ENCODE measurements at places on chromosomes 13 and 19. TPM values are rescaled to one million over a fixed set of nuclear protein-coding genes. Genes with fewer than 3 reads are reported as not detected.

Gene INSL3
- not detected for total RNA-seq

Gene NFIX
- 29.7 TPM for total RNA-seq

Gene SLC10A2
- total RNA-seq: not detected

Gene CPAMD8
- total RNA-seq: 0.23 TPM

Gene MUC16
- total RNA-seq: not detected

Measured in smooth muscle cell of the umbilical artery (primary cell).